Stimulated activated CD4-positive, alpha-beta T cell treated with anti-CD3 and anti-CD28 coated beads, TNF-alpha, amount 100 ng/mL, for 1 hour (primary cell): ENCODE measurements at places on chromosomes 4 and X.

DNA sequence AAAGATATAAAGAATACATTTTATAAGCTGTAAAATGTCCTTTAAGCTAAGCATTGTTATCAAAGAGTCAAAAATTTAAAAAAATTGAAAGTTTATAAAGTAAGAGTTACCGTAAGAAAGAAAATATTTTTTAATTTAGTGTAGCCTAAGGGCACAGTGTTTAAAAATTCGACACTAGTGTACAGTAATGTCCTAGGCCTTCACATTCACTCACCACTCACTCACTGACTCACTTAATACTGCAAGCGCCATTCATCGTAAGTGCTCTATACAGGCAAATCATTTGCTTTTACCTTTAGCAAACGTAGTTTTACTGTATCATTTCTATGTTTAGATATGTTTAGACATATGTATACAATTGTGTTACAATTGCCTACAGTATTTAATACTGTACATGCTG lies 20.2 kb downstream of the GLRA3 start:
- no peak for DNase-seq

- no peak for DNase-seq
Measured at GRCh38 chr4:147769386-147769785, 37.5 kb downstream of the ARHGAP10 start.

GRCh38 chr4:36773467-36773866 lies 471.1 kb upstream of the NWD2 start:
- no peak for DNase-seq

- no peak for DNase-seq
Measured at GRCh38 chr4:10413177-10413576, 44.0 kb downstream of the ZNF518B start.

GRCh38 chr4:113469023-113469390 lies 292.5 kb downstream of the CAMK2D start:
- no peak for DNase-seq
